ENCODE measurements at places on chromosomes 13 and 19. TPM values are rescaled to one million over a fixed set of nuclear protein-coding genes. Genes with fewer than 3 reads are reported as not detected.

CD177 gene
- polyA plus RNA-seq, result not detected

GFY gene
- polyA plus RNA-seq, result 0.67 TPM

EHD2 gene
- 0.07 TPM for polyA plus RNA-seq

CYP4F8 gene
- not detected for polyA plus RNA-seq

LILRA1 gene
- not detected for polyA plus RNA-seq

ACER1 gene
- polyA plus RNA-seq, result not detected

CD22 gene
- polyA plus RNA-seq, result 0.28 TPM

WDFY2 gene
- 7.4 TPM for polyA plus RNA-seq

TIMM29 gene
- polyA plus RNA-seq, result 4.7 TPM

ELOF1 gene
- 21.9 TPM for polyA plus RNA-seq

IGFL3 gene
- not detected for polyA plus RNA-seq
